ENCODE measurements at places on chromosomes 6 and 20. TPM values are rescaled to one million over a fixed set of nuclear protein-coding genes. Genes with fewer than 3 reads are reported as not detected.

The HLA-DPA1 gene
- total RNA-seq: 9.8 TPM

The NR2E1 gene
- total RNA-seq: not detected

The DDO gene
- 0.84 TPM for total RNA-seq

The KCNK16 gene
- not detected for total RNA-seq

The FAM209B gene
- not detected for total RNA-seq
